ENCODE measurements at places on chromosomes 5 and 9. TPM values are rescaled to one million over a fixed set of nuclear protein-coding genes. Genes with fewer than 3 reads are reported as not detected.

Gene PPP2R2B
- 1.1 TPM for total RNA-seq

Gene FAXDC2
- total RNA-seq = not detected

DNA sequence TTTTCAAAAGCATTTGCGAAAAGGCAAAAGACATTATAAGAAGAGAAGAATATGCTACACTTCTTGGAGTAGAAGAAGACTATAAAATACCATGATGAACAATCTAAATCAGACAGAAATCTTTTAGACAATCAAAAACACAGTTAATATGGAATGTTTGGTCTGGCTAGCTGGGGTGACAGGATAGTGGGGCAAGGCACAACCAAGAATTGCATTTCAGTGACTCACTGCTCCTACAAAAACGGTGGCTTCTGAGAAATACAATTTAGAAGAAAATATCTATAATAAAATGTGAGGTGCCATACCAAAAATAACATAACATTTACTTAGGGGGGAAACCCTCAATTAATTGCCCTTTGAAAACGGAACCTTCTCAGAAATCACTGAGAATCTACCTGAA lies 363.4 kb downstream of the NPR3 start:
- H3K27ac ChIP-seq = no peak overlapping the region
- H3K4me3 ChIP-seq = no peak overlapping the region
- no peaks in the 10 kb centered on the region for H3K4me1 ChIP-seq
- H3K36me3 ChIP-seq = no peaks in the 10 kb centered on the region
- no peak for DNase-seq
- H3K27me3 ChIP-seq = no peaks in the 10 kb centered on the region

DNA sequence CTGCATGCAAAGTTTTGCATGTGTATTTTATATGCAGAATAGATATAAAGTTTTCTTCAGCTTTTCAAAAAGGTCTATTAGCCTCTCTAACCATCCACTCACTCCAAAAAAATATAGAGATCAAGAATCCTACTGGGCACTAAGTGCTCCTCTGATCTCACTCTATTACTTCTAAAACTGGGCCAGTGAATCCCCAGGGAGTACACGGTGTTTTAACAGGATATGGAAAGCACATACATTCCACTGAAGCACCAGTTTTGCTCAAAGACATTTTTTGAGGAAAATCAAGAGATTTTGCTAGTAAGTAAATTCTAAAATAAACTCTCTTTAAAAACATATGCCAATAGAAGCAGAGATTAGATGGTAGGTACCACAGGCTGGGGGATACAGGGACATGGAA lies 95.2 kb downstream of the DEPDC1B start:
- H3K27me3 ChIP-seq = no peaks in the 10 kb centered on the region
- no peak overlapping the region for H3K4me3 ChIP-seq
- no peak overlapping the region for H3K27ac ChIP-seq

GRCh38 chr5:9495121-9495520 lies 50.8 kb downstream of the SEMA5A start:
- no peaks in the 10 kb centered on the region for H3K36me3 ChIP-seq
- no peak overlapping the region for H3K4me3 ChIP-seq
- H3K4me1 ChIP-seq = no peaks in the 10 kb centered on the region
